Kidney epithelial cell (primary cell): ENCODE measurements at places on chromosomes 11 and 22. TPM values are rescaled to one million over a fixed set of nuclear protein-coding genes. Genes with fewer than 3 reads are reported as not detected.

The CLCF1 gene
- 33.1 and 34.3 TPM in 2 replicates for total RNA-seq

DNA sequence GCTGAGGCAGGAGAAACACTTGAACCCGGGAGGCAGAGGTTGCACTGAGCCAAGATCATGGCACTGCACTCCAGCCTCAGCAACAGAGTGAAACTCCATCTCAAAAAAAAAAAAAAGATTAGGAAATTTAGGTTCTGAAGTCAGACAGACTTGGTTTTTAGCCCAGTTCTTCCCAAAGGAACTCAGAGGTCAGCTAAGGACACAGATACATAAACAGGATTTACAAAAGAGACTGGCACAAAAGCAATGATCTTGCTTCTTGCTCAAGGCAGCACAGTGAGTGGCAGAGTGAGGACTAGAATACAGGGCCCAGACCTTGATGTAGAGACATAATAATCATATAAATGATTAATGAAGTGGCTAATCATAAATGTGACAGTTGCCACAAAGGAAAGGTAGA is 25.4 kb upstream of the RRAS2 start:
- no peak for DNase-seq

DNA sequence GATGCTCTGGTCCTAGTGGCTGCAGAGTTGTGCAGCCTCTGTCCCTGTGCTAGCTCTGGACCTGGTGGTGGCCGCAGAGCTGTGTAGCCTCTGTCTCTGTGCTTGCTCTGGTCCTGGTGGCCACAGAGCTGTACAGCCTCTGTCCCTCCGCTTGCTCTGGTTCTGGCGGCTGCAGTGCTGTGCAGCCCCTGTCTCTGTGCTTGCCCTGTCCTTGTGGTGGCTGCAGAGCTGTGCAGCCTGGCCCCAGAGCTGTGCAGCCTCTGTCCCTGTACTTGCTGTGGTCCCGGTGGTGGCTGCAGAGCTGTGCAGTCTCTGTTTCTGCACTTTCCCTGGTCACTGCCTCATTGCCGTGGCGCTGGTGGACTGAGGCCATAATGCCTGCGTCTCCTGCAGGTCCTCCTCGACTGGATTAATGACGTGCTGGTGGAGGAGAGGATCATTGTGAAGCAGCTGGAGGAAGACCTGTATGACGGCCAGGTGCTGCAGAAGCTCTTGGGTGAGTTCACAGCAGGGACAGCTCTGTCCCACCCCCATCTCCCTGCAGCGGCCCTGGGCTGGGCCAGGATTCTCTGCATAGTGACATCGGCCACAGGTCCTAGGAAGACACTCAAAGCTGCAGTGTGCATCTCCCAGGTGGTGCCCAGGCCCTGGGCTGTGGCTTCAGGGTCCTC is 61.9 kb upstream of the PARVG start:
- DNase-seq = no peak

DNA sequence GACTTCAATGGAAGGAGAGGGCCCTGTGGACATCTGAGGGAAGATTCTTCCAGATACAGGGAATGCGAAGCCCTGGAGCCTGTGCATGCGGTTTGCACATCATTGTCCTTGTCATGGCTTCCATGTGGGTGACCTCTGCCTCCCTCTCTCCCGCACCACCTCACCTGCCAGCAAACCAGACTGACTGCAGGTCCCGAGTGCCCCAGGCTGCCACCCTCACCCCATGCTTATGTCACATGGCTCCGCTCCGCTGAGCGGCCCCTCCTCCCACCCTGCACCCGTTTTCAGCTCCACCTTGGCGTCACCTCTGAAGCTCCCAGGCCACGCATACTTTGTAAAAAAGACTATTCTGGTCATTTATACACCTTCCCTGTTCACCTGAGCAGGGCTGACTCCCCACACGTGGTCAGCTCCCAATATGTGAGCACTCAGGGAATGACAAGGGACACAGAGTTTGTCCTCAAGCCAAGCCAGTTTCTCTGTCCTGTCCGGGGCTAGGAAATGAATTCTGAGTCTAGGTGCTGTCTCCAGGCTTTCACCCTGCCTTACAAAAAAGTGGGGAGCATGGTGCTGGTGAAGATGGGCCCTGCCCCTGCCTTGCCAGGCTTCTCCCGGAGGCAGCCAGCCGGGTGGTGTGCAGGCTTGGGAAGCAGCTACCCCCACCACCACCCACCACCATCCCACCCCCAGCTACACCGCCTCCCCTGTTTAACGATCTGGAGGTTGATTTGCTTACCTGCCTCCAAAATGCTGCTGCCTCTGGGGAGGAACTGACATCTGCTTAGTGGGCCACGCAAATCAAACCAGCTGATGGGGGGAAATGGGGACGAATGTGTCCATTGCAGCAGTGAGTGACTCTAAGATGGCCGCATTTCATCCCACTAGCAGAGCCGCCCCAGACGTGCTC is 32.7 kb downstream of the FAM83F start:
- DNase-seq = no peak

DNA sequence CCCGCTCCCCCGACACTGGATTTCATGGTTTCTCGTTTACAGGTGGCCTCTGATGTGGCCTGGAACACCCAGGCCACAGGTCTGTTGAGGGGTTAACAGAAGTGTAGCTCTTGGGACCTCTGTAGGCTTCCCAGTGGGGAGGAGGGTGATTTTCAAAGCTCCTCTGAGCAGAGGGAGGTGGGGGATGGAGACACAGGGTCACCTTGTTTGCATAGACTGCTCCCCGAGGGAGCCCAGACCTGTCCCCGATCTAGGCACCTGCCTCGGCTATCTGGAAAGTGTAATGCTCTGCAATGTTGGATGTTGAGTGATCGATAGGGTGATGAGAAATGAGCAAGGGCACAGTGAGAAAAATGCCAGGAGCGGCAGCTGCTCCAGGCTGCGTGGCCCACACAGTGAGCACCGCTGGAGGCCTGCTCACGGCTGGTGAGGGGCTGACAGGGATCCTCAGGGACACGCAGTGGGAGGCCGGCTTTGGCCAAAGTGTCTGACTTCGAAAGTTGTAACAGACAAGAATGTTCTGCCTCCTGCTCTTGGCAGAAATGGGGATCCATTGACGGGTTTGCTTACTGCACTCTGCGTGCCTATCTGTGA is 594.1 kb downstream of the BRD1 start:
- no peak for DNase-seq

DNA sequence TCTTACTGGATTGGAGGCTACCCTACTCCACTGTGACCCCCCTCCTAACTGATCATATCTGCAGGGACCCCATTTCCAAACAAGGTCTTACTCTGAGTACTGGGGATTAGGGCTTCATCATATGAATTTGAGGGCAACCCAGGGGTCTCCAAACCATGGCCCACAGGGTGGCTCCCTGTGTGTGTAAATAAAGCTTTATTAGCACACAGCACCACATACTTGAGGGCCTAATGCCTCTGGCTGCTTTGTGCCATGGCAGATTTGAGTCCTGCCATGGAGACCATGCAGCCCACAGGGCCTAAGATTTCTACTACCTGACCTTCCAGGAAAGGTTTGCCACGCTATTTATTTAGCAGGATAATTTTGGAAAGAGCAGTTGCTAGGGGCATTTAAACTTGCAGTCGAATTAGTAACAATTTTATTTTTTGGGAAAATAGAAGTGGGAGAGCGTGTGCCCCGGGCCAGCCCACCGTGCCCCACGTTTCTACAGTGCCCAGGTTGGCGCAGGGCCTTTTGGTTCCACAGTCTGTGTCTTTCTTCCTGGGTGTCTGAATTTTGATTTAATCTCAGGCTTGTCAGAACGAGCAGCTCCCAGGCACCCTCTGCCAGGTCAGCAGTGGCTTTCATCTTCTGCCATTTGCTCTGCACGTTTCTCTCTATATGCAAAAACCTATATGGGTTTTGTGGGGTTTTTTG is 92.3 kb downstream of the KCNQ1 start:
- no peak for DNase-seq

The XBP1 gene
- 288 and 291 TPM in 2 replicates for total RNA-seq

DNA sequence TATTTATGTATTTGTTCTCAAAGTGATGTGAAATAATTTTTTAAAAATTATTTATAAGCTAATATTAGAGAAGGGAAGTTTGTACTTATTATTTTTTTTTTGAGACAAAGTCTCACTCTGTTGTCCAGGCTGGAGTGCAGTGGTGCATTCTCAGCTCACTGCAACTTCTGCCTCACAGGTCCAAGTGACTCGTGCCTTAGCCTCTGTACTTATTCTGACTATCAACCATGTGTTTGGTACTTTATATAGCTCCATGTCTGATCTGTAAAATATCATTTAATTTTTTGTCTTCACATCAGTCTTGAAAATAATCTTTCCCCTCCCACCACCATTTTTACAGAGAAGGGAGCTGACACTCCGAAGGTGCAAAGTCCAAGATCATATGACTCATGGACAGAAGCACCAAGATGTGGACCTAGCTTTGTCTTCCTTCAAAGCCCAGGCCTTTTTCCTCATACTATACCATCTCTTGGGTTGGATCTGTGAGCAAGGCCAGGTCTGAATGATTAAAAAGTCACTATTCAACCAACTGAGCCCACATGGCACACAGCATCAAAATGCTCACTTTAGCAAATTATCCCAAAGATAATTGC is 32.4 kb upstream of the EED start:
- no peak for DNase-seq

DNA sequence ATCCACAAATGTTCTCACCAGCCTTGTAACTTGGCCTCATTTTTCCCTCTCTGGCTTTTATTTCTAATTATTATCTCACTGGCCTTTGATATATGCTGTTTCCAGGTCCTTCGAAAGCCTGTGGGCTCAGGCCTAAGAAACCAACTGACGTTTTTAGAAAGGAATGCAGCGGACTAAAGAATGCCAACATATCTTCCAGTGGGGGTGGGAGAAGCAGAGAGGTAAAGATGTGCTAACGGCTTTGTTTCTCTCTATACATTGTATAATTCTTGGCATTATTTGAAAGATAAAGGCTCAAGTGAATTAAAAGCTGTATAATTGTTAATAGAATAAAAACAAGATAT is 28.2 kb downstream of the OR6Q1 start:
- DNase-seq = no peak

DNA sequence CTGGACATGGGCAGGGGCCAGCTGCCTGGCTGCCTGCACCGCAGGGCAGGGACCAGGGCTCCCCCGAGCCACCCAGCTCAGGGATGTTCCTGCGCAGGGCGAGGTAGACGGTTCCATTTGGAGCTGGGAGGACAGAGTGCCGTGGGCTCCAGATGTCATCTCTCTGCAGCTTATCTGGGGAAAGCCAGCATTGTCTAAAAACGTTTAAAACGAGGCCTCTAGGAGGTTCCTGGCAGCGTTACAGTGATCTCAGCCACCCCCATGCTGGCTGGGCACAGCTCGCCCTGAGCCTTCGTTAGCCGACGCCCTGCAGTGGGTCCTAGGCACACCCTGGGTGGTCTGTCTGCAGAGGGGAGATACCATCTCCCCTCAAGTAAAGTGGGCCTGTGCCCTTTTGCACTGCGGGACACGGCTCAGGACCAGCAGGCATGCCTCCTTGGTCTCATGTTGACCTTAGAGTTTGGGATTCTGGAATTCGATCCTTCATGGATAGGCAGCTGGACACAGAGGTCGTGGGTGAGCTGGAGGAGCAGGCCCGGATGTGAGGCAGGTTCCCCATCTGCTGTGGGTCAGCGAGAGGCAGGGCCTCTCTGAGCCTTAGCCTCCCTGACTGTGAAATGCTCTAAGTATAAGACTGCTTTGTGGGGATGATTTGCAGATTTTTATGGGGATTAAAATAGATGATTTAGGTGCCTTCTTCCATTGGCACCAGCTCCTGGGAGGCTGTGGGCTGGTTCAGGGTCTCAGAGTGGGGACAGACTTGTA is 14.1 kb downstream of the SYNGR1 start:
- no peak for DNase-seq

The KRTAP5-2 gene
- total RNA-seq = not detected in 2 replicates

The CST6 gene
- total RNA-seq = 59.8 and 61.3 TPM in 2 replicates

The PGGHG gene
- 10.5 and 13.1 TPM in 2 replicates for total RNA-seq

GRCh38 chr11:63510360-63511047 is 4.6 kb downstream of the LGALS12 start:
- DNase-seq = no peak

The TTLL1 gene
- 13.2 and 14.8 TPM in 2 replicates for total RNA-seq

DNA sequence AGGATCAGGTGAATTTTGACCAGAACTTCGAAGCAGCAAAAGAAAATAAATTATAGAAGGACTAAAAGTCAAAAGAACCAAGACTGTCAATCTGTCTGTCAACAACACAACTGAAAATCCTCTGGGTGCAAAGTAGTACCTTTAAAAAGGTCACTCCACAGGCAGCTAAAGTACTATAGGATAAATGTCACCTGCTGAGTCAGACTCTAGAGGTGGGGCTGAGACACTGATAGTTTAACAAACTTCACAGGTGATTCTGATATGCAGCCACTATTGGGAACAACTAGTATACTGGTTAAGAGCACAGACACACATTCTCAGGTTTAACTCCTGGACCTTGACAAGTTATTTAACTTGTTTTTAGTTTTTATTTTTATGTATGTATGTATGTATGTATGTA is 107.3 kb downstream of the FCHSD2 start:
- DNase-seq = no peak

DNA sequence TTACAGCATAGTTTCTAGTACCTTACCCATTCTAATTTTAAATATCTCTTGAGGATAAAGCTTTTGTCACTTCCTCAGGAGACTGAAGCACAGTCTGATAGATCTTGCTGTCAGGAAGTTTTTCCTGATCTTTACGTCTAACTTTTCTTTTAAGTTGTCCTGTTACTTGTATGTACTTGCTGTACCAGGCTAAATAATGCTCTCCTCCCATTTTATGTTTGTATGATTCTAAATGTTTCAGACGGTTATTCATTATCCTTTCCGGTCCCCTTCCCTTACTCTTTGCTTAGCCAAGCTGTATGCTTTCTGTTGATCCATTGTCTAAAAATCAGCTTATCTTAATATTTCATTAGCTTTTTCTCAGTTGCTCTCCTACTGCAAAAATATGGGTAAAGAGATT is 6.0 kb downstream of the ARHGEF12 start:
- no peak for DNase-seq

DNA sequence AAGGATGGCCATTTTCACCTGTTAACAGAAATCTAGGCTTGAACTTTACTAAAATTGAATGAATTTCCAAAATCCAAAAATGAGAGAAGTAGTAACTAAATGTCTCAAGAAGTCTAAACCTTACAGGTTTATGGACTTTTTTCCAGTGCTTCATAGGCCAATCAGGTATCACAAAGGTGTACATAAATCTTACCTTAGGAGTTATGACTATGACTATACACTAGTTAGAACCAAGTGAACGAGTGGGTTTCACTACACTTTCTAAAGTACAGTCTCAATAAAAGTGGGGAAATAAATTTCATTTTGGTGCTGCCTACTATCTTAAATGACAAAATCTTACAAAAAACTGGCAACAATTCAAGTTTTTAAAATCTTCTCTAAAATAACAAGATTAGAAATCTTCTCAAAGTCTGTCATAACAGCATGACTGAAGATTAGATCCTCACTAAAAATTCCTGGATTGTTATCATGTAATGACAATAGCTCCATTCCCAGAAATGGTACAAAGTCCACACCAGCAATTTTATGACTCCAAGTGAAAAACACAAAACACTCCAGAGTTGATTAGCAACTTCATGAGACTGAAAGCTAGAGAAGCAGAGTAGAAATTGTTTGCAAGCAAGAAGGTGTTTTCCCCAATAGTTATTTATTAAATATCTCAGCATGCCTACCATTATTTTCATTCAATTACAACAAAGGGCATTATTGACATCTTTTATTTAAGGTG is 20.9 kb downstream of the SOX6 start:
- no peak for DNase-seq

The ELFN2 gene
- total RNA-seq = 0.82 and 0.96 TPM in 2 replicates

- no peak for DNase-seq
These were observed 276.8 kb downstream of the BRD1 start for GRCh38 chr22:49550766-49551362.
